ENCODE measurements at places on chromosomes 7 and 10.

DNA sequence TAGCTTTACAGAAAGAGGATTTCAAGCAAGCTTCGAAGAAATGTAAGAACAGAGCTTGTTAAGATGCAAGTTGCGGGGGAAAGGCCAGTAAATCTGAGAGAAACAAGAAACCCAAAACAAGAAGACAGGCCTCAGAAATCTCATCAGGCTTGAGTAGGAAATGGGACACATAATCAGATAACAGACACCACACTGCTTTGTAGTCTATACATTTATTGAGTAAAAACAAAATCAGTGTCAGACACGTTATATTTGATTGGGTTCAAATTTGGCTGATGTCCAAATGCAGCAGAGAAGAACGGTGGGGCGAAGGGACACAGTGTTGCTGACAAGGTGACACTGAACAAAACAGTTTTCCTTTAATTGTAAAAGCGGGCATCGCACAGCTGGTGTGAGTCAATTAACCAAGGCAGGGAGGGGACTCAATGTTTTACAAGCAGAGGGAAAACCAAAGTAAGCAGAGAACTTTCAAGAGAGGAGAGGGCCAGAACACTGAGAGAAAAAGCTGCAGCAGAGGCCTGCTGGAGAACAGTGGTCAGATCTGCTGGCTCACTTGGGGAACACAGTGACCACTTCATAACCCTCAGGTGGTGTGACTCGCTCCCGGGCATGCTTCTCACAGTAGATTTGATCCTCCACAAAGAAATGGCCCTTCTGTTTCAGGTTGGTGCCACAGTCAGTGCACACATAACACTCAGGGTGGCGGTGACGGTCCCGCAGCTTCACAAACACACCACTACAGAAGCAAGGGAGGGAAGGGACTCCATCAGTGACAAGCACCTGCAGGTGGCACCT lies 43.5 kb downstream of the ACSM6 start:
- no peak for DNase-seq

GRCh38 chr10:34094961-34095360 lies 720.1 kb downstream of the PARD3 start:
- DNase-seq: no peak

GRCh38 chr7:155559519-155560108 lies 13.3 kb upstream of the CNPY1 start:
- DNase-seq: no peak

DNA sequence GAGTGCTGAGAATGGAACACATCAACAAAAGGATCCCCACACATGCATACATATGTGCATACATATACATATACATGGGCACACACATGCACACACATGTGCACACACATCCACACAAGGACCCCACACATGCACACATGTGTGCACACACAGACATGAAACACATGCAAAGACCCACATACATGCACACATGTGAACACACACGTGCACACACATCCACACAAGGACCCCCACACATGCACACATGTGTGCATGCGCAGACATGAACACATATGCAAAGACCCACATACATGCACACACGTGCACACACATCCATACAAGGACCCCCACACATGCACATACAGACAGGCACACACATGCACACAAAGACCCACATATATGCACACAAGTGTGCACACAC lies 104.4 kb upstream of the ADARB2 start:
- DNase-seq: no peak

DNA sequence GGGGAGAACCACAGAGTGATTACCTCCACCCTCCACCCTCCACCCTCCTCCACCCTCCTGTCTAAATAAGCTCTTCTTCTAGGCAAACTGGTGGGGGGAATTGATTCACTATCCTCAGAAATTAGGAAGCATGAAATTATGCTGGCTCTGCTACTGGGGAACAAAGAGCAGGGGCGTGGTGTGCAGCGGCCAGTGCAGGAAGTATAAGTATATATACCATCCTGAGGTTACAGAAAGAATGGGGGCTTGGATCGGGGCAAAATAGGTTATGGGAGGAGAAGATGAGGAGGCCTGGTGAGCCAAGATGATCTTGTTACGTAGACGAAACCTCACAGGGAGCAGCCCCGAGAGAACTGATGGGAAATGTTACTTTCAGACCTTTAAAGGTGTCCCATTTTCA lies 49.1 kb downstream of the SYPL1 start:
- no peak for DNase-seq

- DNase-seq: no peak
Observed at GRCh38 chr10:78448994-78449418, 415.3 kb downstream of the RPS24 start.

DNA sequence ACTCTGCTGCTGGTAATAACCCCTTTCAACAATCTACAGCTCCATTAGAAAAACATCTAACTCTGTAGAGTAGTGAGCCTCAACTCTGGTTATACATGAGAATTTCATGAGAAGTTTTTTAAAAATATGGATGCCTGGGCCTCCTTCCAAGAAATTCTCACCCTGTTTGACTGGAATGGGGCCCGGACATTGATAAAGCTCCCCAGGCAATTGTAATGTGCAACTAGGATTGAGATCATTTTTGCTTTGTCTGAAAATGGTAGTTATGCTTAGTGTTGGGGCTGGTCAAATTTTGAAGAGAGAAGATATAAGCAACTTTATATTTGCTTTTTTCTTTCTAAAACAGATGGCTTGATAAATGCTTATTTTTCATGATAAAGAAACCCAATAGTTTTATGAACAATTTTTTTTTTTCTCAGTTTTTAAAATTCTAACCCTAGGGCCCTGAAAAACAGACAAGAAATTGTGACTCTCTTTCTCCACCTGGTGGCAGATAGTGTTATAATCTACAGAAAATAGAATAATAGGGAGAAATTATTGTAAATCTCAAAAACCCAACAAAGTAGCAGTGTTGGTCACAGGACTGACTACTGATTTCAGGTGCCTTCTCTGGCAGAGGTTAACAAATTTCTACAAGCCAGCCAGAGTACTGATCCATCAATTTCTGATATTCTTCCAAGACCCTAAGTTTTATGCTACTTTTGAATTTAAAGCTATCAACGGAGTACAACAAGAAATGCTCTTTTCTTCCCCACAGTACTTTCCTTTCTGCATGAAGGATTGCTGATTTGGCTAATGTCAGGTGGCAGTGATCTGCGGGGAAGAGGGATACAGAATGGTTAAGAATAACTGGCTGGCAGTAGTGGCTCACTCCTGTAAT lies 174.8 kb downstream of the DKK1 start:
- no peak for DNase-seq

- no peak for DNase-seq
Observed at GRCh38 chr7:99032928-99033327, 111.0 kb downstream of the SMURF1 start.

- no peak for DNase-seq
Observed at GRCh38 chr7:55431898-55432297, 66.8 kb downstream of the LANCL2 start.

DNA sequence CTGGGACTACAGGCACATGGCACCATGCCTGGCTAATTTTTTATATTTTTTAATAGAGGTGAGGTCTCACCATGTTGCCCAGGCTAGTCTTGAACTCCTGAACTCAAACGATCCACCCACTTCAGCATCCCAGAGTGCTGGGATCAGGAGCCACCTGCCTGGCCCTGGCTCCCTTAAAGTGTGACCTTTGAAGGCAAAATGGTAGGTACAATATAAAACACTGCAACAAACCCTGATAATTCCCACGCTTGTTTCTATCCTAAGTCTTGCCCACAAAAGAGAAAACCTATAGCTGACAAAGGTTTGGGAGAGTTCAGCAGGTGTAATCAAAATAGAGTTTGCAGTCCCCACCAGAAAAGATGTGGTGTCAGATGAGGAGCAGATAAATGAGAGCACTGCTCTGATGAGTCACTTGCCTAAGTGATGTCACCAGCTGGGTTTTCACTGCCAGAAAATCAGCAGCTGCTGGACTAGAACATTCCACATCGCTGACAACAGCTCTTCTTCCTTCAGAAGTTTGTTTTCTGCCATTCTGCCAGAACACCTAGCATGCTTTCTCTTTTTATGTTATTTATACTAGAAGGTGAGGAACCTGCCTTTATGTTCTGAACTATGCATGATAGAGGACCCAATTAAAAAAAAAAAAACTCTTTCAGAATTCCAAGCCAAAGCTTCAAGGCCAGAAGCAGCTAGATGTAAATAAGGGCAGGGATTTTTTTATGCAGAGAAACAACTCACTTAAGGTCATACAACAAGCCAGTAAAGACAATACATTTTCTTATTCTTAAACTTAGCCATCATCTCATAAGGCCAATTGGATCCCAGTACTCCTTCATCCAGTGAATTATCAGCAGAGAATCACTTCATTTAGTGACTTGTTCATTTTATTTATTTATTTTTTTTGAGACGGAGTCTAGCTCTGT lies 18.0 kb downstream of the PURB start:
- peak; percentile 44 for DNase-seq

DNA sequence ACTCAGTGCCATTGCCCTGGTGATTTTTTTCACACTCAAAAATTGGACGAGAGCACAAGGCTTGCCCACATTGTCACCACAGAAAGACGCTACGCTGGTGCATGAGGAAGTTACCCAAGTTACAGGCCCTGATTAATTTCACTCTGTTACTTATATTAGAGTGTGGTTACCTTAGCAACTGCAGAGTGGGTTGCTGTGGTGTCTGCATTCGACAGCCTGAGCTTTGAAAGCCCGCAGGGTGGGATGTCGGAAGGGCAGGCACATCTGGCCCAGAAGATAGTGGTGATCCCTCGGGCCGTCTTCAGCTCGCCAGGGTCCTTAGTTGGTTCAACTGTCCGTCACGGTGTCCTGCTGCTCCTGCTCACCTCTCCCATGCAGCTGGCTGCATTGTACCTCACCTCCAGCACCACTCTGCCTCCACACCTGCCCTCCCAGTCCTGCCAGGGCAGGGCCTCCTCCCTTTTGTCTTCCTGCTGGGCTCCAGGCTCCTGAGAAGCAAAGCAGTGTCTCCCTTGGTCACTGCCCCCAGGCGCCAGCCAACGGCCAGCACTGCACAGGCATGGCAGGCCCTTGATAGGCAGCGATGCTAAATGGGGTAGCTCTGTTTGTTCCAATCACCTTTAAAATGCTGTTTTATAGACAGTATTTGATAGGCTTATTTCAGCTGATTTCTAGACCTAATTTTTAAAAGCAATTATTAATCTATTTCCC lies 167.2 kb downstream of the EBF3 start:
- DNase-seq: no peak

DNA sequence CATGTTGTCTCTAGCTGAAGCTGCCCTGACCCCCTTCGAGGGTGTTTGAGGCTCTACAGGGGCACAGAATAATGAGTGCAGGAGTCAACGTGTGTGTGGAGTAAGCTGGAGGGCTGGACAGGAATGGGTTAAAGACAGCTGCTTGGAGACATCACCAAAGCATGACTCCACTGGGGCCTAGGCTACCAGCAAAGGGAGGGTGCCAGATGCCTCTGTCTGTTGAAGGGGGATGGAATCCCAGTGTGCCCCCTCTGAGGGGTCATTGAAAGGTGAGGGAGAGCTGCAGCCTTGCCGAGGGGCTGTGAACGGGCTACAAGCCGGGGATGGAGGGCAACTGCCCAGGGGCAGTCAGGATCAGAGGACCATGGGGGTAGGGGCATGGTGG lies 51.7 kb upstream of the PODXL start:
- DNase-seq: no peak

- no peak for DNase-seq
Observed at GRCh38 chr7:15977663-15978062, 291.2 kb upstream of the MEOX2 start.

- DNase-seq: no peak
Observed at GRCh38 chr7:87747681-87748080, 119.5 kb downstream of the RUNDC3B start.

- DNase-seq: no peak
Observed at GRCh38 chr10:21314906-21315644, 210.4 kb downstream of the SKIDA1 start.

Data from activated CD8-positive, alpha-beta T cell treated with anti-CD3 and anti-CD28 coated beads for 36 hours (primary cell).